ENCODE measurements at places on chromosomes 5 and 9. TPM values are rescaled to one million over a fixed set of nuclear protein-coding genes. Genes with fewer than 3 reads are reported as not detected.
A peak's percentile ranks its signal among the peaks of the same experiment; 100 is the strongest.

GRCh38 chr5:95856501-95856981 lies 34.0 kb upstream of the GLRX start:
- DNase-seq: no peak

DNA sequence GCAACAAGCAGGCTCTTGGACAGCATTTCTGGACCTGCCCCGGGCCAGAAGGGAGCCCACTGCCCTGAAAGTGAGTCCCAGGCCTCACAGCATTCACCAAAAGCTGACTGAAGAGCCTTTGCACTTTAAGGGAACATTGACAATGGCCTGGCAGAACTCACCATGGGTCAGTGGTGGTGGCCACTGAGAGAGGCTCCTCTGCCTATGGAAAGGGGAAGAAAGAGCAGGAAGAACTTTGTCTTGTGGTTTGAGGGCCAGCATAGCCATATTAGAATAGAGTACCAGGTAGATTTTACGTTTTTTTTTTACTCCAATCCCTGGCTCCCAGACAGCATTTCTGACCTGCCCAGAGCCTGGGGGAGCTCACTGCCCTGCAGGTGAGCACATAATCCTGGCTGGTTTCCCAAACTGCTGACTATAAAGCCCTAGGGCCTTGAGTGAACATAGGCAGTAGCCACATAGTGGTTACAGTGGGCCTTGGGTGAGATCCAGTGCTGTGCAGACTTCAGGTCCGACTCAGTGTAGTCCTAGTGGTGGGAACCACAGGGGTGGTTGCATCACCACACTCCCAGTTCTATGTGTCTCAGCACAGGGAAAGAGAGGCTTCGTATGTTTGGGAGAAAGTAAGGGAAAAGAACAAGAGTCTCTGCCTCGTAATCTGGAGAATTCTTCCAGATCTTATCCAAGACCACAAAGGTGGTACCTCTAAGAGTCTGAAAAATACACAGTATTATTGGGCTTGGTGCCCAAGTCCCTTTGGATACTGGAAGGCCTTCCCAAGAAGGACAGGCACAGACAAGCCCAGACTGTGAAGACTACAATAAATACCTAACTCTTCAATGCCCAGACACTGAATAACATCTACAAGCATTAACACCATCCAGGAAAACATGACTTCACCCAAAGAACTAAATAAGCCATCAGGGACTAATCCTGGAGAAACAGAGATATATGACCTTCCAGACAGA lies 89.5 kb downstream of the TSSK1B start:
- no peak for DNase-seq

DNA sequence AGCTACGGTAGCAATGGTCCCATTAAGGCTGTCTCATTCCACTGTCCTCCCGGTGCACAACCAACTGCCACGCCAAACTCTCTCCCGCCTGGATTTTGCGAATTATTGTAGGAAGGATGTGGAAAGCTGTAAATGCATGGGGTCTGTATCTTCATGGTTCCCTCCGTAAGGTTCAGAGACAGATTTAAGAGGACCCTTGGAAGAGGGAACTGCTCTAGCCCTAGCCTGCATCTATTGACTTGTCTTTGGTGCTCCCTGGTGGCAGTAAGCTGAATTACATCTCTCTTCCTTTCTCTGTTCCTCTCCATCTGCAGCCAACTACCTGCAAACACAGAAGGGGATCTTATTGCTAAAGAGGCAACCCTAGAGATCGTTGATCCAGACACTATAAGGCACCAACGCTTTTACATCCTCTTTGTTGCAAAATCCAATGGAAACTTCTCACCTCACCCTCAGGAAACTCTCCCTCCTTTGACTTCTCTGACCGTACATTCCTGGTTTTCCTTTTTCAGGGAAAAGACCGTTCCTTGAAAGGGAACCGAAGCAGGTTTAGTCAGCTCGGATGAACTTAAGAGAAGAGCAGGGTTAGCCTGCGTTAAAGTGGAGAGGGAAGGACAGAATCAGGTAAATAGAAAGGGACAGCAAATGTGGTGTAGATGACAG lies 11.9 kb downstream of the CAPSL start:
- peak; percentile 39 for DNase-seq

Gene TSSK1B
- total RNA-seq: under 0.01 TPM

Gene PHF2
- total RNA-seq: 31.8 TPM

Gene SHISAL2B
- not detected for total RNA-seq

DNA sequence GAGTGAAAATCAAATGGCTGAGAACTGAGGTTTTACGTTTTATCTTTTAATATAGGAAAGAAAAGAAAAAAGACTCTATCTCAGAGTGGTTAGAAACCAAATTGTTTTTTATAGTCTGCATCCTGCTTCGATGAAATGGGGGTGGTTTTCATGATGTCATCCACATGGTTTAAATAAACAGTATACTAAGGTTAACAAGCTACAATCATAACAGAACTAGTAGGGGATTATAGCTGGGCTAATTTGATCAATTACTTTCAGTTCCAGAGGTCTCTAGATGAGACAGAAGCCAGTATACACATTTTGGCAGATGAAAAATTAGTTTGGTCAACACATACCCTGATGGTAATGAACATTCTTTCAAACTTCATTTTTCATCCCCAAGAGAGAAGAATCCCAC lies 106.3 kb upstream of the SNX2 start:
- DNase-seq: no peak

All from frontal cortex (tissue), 4 donors.